Stimulated activated CD4-positive, alpha-beta T cell treated with anti-CD3 and anti-CD28 coated beads, Interleukin-4, amount 100 ng/mL, for 24 hours (primary cell): ENCODE measurements at places on chromosomes 6 and 20.

DNA sequence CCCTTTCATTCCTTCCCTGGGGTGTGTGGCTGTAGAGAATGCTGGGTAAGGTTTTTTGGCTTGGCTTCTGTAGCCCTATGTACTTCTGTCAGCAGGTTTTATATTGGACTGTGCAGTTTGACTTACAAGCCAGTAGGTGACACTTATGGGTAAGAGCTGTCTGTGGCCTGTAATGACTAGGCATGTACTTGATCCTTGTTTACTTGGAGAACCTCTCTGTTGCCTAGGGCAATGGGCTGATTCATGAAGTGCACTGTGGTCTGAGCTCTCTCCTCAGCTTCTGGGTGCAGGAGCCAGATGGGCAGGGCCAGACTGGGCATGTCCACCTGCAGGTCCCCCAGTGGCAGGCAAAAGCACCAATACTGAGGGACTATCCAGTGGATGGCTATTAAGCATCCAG is 544.6 kb downstream of the ADGRB3 start:
- DNase-seq = no peak

GRCh38 chr6:39873439-39873838 is 60.8 kb downstream of the MOCS1 start:
- no peak for DNase-seq

DNA sequence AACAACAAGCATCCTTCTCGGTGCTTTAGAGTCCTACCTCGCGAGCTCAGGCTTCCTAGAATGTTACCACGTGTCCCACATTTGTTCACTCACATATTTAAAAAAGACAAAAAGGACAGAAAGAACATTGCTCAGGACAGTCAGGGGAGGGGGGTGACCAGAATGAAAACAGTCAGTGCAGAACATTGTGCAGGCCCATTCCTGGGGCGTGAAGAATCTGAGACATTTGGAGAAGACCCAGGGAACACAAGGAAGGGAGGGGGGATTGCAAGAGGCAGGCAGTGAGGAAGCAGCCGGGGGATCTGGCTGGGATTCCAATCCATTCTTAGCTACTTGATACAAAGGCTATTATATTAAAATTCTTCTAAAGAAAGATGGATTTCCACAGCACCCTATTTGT is 270.4 kb upstream of the CITED2 start:
- DNase-seq = no peak

DNA sequence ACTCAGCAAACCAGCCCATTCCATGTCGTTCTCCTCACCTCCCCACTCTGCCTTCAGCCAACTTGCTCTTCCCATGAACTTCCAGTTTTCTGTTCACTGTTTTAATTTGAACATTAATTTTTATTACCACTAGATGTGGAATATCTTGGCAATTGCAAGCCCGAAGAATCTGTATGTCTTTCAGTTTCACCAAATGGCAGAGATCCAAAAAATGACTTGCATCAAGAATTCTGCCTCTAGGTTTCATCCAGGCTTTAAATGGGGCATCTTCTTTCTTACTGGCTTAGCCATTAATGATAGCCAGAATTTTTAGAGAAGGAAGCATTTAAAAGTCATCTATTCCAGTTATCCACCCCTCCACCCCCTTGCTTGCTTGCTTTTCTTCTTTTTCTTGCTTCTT is 39.0 kb downstream of the CAP2 start:
- DNase-seq = no peak

GRCh38 chr6:161094955-161095354 is 103.4 kb downstream of the MAP3K4 start:
- no peak for DNase-seq

DNA sequence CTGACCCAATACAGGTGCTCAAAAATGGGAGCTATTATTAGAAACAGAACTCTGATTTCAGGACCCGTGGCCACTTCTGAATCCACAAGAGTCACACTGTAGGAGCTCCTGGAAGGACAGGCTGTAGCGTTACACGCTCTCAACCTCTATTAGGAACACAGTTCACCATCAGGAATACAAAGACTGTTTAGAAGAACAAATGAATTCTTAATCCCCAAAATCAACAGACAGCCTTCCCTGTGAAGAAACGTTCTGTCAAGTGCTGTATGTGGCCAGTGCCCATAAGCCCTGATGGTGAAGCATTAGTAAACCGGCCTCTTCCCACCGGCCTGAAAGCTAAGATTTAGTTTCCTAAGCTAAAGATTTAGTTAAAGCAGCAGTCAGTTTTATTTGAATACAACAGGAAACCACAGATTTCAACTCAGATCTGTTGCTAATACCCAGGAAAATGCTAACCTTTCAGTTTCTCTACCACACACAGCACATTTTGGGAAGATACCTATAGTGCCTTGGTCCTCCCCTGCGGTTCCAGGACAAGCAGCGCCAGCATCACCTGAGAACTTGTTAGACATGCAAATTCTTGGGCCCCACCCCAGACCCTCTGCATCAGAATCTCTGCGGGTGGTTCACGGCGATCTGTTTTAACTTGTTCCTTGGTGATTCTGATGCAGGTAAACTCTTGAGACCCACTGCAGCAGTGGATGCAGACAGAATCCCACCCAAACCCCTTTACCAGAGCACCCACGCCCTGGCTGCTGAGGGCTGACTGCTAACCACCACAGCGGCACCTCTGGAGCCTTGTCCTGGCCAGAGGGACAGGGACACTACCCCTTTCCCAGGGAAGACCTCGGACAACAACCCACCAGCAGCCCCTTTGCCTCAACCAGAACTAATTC is 33.4 kb downstream of the MTRES1 start:
- no peak for DNase-seq

DNA sequence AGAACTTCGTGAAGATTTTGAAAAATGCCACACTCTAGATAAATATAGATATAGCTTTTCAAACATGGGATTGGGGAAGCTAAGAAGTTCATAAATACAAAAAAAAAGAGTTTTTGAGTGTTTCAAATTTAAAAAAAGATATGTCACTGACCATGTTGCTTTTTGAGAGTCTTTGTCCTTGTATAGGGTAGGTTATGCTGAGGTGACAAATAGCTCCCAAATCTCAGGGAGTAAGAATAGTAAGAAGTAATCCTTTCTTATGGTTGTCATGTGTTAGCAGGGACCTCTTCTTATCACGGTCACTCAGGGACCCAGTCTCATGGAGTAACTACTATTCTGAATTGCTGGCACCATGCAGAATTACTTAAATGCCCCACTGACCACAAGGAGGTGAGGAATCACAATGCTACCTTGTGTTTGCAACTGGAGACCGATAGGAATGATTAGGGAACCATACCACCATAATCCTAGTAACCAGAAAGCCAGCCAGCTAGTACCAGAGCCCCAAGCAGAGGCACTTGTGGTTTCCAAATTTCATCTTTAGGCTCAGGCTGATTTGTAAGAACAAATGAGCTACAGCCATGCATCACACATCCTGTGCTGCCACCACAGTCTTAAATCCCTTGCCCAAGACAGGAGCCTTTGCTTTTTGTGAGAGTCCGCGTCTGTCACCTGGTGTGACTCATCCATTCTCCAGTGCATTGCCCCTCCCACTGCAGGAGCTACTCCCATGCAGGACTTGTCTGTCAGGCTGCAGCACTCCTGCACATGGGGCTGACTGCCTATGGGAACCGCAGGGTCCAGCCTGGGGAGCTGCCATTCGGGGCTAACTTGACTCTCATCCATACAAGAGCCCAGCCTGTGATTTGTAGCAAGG is 42.4 kb upstream of the ADGRF4 start:
- peak; percentile 7 for DNase-seq

GRCh38 chr6:69232911-69233448 is 563.8 kb downstream of the LMBRD1 start:
- peak; percentile 26 for DNase-seq

DNA sequence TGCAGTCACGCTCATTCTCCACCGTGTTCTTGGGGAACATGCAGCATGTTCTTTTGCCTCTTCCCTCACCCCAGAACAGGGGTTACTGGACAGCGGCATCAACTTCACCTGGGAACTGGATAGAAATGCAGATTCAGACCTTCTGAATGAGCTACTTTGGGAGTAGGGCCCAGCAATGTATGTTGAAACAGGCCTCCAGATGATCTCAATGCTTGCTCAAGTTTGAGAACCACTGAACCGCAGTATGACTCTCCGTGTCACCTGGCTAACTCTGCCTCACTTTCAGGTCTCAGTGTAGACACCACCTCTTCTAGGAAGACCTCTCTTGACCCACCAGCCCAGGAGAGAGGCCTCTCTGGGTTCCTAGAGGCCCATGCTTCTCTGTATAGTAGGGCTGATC is 4.9 kb downstream of the TRIB3 start:
- no peak for DNase-seq

DNA sequence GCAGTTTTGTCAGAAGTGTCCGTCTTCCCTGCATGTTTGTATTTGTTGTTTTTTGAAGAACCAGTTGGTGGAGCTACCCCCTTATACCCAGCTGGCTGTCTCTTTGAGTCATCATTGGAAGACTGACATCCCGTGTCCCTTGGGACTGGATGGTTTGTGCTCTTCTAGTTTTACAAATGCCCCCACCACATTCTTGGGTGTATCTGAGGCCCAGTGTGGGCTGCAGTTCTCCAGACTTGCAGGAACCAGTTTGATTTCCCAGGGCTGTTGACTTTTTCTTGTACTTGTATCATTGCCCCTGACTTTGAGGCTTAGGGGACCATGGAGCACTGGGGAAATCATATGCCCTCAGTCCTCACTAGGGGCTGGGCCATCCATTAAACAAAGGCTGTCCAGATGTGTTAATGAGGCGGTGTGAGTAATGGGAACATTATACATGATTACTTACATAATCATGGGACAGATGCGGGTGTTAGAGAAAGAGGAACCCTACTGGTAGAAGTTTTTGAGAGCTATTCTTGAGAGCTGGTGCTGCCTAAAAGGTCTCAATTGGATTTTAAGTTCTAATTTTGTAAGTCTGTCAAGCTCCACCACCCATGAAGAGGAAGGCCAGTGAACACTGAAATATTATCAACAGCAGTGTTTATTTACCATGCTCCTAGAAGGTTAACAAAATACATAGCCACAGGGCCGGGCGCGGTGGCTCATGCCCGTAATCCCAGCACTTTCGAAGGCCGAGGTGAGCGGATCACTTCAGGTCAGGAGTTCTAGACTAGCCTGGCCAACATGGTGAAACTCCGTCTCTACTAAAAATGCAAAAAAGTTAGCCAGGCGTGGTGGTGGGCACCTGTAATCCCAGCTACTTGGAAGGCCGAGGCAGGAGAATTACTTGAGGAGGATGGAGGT is 8.5 kb downstream of the JARID2 start:
- DNase-seq = no peak

- DNase-seq = no peak
Observed at GRCh38 chr20:49229381-49229780, 10.2 kb downstream of the DDX27 start.

DNA sequence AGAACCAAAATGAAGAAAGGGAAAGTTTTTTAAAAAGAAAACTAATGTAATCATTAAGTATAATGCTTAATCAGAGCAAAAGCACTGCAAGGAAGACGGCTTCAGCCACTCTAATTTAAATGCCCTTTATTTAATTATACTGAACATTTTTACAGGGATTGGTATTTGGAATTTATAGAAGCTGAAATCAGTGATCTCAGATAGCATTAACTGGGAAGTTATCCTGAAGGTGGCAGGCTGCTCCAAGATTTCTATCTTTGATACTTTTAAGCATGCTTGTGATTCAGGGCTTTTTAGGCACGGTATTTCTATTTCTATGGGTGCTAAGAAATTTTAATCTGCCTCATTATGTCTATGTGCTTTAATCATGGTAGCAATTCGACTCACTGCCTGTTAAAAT is 1.3 kb upstream of the NDUFAF4 start:
- no peak for DNase-seq

GRCh38 chr6:106014955-106015354 is 71.2 kb upstream of the PRDM1 start:
- no peak for DNase-seq

- peak; percentile 21 for DNase-seq
Observed at GRCh38 chr6:56954403-56955170, at the start of gene BEND6. BEND6 (plus strand) TSS chr6:56955107; CDS start chr6:56981811, 26,704 bp downstream.

GRCh38 chr6:43893073-43893472 is 123.1 kb downstream of the VEGFA start:
- no peak for DNase-seq

GRCh38 chr6:132933090-132933489 is 118.7 kb downstream of the RPS12 start:
- no peak for DNase-seq

- DNase-seq = no peak
Observed at GRCh38 chr6:137315081-137315480, 95.9 kb upstream of the IFNGR1 start.

GRCh38 chr6:137640086-137640485 is 145.9 kb upstream of the OLIG3 start:
- DNase-seq = no peak

DNA sequence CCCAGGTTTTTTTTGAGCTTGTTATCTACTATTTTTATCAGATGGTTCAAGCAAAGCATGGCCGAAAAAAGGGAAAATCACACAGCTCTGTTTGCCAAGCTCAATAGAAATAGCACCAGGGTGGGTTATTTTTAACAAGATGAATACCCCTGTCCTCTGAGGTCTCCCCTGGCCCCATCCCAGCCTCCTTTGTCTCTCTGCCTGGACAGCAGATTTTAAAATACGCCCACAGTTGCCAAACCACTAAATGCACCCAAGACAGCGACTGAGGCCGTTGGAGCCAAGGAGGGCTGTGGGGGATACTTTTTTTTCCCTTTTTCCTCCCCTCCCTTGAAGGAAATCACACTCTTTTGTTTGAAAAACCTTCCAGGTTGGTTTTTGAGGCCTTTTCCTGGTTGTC is 106.6 kb downstream of the VEGFA start:
- DNase-seq = no peak

DNA sequence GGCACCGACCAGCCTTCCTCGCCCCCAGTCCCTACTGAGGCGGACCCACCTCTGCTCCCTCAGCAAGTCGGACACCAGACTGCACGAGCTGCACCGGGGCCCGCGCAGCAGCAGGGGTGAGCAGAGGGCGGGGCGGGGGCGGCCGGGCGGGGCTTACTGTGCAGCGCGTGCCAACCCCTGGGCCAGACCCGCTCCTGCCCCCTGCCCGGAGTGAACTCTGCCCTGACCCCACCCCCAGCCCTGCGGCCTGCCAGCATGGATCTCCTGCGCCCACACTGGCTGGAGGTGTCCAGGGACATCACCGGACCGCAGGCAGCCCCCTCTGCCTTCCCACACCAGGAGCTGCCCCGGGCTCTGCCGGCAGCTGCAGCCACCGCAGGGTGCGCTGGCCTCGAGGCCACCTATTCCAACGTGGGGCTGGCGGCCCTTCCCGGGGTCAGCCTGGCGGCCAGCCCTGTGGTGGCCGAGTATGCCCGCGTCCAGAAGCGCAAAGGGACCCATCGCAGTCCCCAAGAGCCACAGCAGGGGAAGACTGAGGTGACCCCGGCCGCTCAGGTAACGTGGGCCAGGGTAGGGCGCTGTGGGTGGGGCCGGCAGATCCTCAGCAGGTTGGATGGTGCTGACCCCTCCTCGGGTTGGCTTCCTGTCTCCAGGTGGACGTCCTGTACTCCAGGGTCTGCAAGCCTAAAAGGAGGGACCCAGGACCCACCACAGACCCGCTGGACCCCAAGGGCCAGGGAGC is 1.5 kb upstream of the SLC2A4RG start:
- DNase-seq = peak; percentile 35

- DNase-seq = no peak
Observed at GRCh38 chr6:167324111-167324510, 775 bp upstream of the TTLL2 start.
